NCI-H2081 treated with DMSO at 0.1 percent for 48 hours (cell line): ENCODE measurements at places on chromosomes 7 and 10.

DNA sequence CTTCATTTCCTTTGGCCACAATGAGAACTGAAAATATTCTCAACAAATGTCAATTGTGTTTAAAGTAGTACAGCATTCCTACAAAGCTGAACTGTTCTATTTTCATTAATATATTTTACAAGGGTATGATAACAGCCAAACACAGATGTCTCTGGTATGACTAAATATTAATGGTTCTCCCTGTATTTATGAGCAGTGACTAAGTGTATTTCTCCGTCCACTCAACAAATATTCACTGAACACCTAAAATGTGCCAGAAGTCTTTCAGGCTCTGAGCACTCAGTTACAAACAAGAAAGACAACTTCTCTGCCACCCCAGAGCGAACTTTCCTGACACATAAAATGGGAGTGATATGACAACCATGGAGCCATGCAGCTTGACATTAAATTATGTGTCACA lies 135.6 kb downstream of the VPS41 start:
- no peak for DNase-seq

DNA sequence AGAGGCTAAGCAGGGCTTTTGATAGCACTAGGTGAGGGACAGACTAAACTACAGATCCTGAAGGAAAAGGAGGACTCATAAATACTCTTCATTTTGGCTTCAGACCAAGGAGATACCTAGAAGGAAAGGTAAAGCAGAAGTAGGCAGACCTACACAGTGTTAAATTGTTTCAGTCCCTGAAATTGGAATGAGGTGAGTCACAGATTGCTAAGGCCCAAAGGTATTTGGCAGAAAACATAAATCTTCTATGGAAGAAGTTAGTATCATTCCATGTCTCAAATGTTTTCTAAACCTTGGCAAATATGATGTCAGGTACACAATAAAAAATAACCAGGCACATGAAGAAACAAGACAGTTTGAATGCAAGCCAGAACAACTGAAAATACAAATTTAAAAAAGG lies 30.0 kb downstream of the MTERF1 start:
- DNase-seq, result no peak

GRCh38 chr7:139452958-139453672 lies 30.4 kb downstream of the KLRG2 start:
- no peak for DNase-seq

DNA sequence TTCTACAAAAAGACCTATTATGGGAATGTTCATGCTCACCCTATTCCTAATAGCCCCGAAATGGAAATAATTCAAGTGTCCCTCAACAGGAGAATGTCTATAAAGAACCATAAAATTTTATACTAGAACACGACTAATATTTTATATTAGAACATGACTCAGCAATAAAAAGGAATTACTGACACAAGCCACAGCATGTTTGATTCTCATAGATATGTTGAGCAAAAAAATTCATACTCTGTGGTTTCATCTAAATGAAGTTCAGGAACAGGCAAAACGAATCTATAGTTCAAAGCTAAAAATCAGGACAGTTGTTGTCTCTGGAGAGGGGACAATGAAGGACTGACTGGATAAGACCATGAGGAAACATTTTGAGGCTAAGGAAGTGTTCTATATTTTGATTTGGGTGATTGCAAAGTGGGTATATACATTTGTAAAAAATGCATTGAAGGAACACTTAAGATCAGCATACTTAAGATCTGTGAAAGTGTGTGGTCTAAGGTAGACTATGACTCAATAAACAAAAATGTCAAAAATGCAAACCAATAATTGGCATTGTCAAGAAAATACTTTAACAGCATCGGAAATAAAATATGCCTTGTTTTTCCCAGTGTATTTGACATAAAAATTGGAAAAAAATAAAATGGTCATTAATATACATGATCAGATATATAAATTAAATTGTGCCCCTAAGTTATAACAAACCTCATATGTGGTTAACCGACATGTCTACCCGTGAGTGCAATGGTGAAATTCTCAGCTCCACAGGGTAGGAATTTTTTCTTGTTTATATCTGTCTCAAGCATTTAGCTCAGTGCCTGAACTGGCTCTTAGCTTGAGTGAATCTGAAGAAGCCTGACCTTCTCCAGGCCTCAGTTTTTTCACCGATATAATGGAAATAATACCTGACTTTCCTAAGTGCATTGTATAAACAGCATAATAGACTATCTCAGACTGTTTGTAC lies 124.9 kb upstream of the CTTNBP2 start:
- no peak for DNase-seq

DNA sequence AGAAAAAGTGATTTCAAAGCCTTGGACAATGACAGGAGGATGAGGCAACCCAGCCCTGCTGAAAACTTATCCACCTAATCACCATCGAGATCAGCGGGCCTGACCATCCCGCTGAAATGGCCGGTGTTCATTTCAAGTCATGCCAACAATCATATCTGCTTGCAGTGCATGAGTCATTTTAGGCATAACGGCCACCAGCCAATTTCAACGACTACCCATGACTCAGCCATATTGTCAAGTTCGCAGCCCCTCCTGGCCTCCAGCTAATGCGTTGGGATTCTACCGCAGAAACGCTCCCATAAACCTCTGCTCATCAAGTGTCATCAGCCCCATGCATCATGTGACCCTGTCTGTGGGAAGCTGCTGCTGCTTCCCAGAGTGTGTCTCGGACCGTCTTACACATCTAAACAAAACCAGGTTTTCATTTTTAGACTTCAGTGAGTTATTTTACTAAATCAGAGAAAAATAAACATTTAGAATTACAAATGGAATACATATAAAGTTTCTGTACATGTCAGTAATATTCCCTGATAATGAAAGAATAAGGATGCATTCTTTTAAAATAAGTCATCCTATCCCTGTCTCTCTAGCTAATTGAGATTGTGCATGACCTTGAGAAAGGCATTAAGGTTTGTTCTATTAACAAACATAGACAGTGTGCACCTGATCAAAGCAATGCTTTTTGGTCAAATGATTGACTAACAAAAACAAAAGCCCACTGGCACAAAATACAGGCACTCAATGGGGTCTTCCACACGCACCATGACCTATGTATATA lies 188.9 kb downstream of the ADAM12 start:
- no peak for DNase-seq

DNA sequence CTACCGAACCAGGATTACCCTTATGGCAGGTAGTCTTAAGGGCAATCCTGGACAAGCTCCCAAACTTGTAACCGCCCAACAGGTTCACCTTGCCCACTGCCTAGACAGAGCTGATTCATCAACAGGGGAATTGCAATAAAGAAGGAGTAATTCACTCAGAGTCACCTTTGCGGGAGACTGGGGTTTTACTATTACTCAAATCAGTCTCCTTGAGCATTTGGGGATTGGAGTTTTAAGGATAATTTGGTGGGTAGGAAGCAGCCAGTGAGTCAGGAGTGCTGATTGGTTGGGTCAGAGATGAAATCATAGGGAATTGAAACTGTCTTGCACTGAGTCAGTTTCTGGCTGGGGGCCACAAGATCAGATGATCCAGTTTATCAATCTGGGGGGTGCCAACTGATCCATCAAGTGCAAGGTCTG lies 25.3 kb downstream of the HK1 start:
- DNase-seq, result no peak

GRCh38 chr10:6385665-6386064 lies 182.9 kb downstream of the PFKFB3 start:
- DNase-seq, result no peak

DNA sequence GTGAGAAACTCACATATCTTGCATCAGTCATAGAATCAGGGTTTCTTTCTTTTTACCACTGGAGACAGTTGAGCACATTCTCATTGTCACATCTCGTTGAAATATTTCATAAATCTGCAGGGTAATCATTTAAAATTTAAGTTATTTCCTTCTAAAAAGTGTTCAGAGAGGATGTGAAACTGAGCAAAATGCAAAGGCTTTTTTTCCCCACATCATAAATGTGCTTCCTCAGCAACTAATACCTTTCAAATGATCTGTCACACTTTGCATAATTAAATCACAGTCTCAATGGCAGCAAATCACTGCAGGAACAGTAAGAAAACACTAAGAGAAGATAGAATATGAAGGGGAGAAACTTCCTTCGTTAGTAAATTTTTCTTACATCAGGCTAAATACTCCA lies 187.5 kb downstream of the EVX1 start:
- no peak for DNase-seq

GRCh38 chr10:12208460-12208859 lies 12.5 kb downstream of the CDC123 start:
- DNase-seq, result no peak

DNA sequence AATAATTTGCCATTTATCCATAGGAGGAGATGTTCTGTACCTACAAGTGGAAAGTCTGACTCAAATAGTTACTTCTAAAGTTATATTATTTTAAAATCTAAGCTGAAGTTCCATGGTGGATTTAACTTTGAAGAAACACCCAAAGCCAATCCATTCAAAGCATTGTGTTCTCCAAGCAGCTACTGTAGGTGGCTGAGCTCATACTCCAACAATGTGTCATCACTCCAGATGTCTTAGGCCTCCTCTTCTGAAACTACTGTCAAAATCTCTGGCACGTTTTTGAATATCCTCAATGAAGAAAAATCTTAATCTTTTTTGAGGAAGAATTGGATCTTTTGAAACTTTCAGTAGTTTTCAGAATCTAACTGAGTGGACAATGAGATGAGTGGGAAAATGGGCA lies 169.1 kb downstream of the PTEN start:
- DNase-seq, result no peak

- DNase-seq, result no peak
These were observed 125.2 kb downstream of the TACC2 start for GRCh38 chr10:122113945-122114747.

DNA sequence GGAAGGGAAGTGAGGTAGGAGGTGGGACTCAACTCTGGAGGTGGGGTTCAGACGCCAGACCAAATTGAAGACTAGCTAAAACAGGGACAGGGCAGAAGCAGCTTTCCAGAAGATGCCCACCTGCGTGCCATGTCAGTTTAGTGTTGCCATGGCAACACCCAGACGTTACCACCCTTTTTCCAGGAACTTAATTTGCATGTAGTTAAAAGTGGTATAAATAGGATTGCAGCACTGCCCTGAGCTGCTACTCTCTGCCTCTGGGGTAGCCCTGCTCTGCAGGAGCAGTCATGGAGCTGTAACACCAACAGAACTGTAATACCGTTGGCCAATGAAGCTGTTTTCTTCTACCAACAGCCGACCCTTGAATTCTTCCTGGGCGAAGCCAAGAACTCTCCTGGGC lies 93.8 kb downstream of the PRKCQ start:
- no peak for DNase-seq

GRCh38 chr7:27606270-27607209 lies 56.1 kb downstream of the HIBADH start:
- no peak for DNase-seq

- no peak for DNase-seq
These were observed 2.8 kb downstream of the AP1S1 start for GRCh38 chr7:101156866-101157589.

- no peak for DNase-seq
These were observed 615 bp downstream of the THAP5 start for GRCh38 chr7:108568801-108569380.

GRCh38 chr10:87547734-87548311 lies 43.1 kb downstream of the MINPP1 start:
- no peak for DNase-seq

DNA sequence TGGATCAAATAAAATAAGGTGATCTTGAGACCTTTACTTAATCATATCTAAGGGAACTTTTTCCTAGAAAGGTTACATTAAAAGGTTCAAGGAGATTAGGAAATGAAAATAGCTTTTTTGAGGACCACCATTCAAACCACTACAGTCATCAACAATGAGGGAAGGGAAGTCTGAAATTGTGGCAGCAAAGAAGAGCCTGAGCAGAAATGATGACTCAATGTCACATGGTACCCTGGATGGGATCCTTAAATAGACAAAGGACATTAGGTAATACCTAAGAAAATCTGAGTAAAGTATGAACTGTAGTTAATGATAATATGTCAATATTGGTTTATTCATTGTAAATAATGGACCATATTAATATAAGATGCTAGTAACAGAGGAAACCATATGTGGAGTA lies 236.0 kb downstream of the SEMA3D start:
- no peak for DNase-seq

GRCh38 chr10:49595003-49595712 lies 15.0 kb upstream of the SLC18A3 start:
- DNase-seq, result no peak

DNA sequence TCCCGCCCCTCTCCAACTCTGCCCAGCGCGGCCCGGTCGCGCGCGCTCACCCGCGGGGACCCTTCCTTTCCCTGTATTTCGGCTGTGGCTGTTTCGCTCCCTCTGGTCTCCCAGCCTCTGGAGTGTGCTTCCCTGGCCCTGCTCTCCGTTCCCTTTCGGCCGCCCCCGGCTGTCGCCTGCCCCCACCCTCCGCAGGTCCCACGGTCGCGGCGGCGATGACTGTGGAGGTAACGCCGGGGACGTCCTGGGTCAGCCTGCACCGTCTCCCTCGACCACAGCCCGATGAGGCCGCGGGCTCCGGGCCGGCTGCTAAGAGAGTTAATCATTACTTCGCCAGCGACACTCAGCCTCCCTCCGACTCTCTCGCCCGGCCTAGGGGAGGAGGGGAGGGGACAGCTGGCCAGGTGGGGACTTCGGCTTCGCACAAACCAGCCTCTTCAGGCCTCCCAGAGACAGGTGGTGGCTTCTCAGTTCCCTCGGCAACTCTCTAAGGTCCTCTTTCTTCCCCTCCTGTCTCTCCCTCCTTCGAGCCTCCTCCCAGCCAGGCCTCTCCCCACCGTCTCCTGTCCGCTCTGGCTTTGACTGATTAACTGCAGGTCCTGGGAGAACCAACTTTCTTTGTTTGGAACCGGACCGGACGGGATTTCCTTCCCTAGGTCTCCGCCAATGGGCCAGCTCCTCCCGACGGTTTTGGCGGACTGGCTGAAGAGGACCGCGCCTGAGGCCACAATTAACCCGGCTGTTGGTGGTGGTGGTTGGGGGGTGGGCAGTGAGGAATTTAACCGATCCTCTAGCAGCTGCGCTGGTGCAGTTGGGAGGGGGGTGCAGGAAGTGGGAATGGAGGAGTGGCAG lies 5.6 kb upstream of the PAX2 start:
- DNase-seq, result no peak

DNA sequence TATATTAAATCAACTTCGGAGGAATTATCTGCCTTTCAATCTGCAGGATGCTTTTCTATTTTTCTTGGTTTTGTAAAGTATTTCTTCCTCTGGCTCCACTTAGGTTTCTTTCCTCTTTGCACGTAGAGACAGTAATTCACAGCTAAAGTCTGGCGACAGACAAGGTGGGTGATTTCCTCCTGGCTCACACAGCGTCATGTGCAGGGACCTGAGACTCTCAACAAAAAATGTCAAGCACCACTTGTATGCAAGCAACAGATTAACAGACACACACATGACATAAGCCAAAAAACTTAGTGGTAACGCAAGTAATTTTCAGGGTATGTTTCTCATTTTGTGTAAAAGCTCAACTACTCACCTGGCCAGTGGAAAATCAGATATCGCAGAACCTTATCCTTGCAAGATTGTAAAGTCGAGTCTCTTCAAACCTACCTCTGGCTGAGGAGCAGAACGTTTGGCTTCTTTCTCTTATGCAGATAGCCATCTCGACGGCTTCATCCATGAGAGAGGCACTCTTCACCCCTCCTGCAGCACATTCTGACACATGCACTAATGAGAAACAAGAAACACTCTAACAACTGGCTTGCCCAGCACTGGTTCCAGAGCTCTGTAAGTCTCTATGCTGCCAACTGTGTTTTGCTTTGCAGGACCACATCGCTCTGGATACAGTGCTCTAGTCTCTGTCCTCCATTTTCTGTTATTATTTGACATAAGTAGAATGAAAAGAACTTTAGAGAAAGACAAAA lies 188.0 kb downstream of the CDCA7L start:
- no peak for DNase-seq
